ENCODE measurements at places on chromosomes 3 and 15.

DNA sequence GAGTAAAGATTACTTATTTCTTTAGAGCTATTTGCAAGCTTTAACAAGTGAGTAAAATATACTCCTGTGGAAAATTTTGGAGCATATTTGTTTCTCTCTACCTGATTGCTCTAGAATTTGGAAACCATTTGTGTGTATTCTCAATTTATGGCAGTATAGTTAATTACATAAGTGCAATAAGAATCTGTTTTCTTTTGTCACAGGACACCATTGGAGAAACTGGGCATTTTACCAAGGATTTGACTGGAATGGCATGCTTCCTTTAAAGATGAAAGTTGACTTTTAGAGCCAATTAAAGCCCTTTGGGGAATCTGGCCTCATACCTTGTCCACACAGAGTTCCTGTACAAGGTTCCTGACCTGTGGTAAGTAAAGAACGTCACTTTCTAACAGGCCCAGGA is 38.4 kb downstream of the PAQR5 start:
- no peak for DNase-seq

GRCh38 chr15:77186594-77187011 is 115.7 kb upstream of the TSPAN3 start:
- no peak for DNase-seq

GRCh38 chr15:57253500-57253899 is 122.8 kb upstream of the CGNL1 start:
- DNase-seq: no peak

GRCh38 chr3:94115482-94115881 is 52.6 kb downstream of the NSUN3 start:
- no peak for DNase-seq

GRCh38 chr15:69253156-69253555 is 45.6 kb upstream of the PAQR5 start:
- DNase-seq: no peak

- no peak for DNase-seq
Observed at GRCh38 chr3:10667901-10668476, 148.0 kb upstream of the SLC6A11 start.

GRCh38 chr15:68412218-68412617 is 19.7 kb downstream of the ITGA11 start:
- DNase-seq: no peak

DNA sequence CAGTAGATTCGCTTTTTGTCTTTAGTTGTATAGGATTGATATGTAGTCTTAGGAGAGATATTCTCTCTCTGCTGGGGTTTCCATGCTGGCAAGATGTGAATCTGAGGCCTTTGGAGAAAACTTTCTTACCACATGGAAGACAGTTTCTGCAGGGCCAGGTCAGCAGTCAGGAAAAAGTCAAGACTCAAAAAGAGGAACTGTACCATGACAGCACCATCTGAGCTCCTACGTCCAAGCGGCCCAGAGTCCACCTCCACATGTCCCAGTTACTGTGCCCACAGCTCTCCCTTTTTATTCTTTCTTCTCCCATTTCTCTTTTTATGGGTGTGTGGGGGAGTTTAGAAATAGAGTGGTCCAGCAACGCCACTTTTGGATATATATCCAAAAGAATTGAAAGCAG is 172.0 kb downstream of the MTHFS start:
- no peak for DNase-seq

DNA sequence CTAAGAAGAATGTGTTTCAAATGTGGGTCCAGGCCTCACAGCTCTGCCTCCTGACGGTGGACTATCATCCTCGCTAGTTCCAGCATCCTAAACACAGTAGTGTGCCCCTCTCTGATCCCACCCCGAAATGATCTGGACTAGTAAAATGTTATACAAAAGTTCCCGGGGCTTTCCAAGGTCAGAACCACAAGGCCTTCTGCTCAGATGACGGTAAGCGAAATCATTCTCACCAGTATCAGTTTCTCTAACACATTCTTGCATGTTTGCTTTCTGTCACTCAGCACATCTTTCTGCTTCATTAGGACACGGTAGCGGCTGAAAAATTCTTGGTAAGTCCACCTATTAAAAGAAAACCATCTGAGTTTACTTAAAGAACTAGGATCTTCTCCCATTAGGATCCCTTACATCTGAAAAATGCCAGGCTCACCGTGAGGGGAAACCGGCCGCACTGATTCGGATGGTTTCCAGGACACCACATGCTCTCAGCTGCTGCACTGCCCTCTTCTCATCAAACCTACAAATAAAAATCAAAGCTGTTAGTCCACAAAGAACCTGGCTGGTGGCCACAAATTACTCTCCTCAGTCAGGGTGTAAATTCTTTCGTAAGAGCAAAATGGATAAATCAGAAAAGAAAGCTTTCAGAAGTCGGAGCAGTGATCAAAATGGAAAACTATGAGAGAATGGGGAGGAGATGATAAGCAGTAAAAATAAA is 83.9 kb upstream of the MYO5C start:
- DNase-seq: peak; percentile 36

DNA sequence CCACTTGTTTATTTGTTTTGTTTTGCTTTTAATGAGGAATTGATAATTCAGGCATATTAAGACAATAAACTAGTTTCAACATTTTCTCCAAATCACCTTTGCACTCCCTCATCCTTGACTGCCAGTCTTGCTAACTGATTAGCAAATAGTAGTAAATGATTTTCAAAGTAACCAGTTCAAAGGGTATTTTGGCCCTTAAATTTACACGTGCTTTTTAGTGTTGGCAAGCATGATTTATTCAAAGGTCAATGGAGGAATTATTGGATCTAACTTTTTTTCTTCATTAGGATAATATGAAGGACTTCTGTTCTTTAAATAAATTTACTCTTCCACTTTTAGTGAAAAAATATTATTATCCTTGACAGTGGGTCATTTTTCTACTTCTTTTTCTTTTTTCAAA is 53.8 kb downstream of the BCHE start:
- DNase-seq: no peak

DNA sequence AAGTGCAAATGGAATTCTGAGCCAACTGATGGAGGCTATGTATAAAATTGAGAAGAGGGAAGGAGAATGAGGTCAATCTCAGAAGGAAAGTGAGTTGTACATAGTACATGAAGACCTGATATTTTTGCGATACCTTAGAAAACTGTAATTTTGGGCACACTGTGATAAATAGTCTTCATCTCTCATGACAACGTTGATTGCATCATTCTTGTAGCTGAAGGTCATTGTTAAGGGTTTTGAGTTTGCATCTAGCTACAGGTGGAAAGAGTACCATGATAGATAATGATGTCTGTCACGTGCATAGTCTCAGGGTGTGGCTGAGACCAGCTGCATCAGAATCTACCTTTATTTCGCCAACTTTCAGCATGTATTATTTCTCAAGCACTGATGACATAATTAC is 435.4 kb upstream of the MDFIC2 start:
- no peak for DNase-seq

GRCh38 chr3:179179979-179180759 is 32.0 kb downstream of the PIK3CA start:
- no peak for DNase-seq

DNA sequence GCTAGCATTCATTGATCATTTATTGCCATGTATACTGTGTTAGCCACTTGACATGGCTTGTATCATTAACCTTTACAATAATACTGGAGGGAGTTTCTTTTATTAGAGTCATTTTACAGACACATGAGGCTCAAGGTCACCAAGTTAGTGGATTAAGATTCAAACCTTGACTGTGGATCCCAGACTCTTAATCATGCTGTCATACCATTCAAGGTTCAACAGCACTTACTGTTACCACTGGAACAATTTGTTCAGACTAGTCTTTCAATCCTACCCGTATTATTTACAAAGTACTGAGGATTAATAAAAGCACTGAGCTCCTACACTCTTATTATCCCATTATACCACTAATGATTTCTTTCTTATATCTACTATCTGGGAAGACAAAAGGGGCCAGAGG is 1.2 kb downstream of the COX17 start:
- no peak for DNase-seq

DNA sequence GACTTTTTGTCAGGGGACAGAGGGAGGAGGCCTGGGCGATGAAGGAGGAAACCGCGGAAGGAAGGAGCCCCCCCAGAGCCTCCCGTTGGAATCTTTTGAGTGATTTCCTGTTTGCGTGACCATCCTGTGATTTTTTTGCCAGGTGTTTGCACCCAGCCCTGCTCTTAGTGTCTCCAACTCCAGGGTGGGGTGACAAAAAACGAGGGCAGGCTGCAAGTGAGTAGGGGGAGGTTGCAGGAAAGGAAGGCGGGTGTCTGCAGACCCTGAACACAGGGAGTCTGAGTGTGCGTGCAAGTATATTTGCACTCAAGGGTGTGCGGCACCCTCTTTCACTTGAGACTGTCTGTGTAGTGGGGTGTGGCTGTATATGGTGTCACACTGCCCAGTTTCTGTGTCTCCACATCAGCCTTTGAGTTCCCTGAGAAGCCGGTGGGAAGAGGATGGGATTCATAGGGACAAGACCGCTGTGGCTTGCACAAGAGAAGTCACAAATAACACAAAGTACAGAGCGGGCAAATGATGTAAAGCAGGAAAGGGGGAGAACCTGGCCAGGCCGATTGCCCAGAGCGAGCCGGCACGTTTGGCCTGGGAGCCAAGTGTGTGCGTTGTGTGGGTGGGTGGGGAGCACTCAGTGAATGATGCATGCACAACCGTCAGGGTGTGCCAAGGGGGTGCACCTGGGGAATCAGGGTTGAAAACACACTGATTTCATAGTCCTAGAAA is 6.6 kb downstream of the ISLR2 start:
- no peak for DNase-seq

GRCh38 chr3:146464783-146465182 is 4.6 kb downstream of the PLSCR2 start:
- DNase-seq: no peak

GRCh38 chr3:141408596-141408995 is 40.3 kb downstream of the ZBTB38 start:
- DNase-seq: no peak

DNA sequence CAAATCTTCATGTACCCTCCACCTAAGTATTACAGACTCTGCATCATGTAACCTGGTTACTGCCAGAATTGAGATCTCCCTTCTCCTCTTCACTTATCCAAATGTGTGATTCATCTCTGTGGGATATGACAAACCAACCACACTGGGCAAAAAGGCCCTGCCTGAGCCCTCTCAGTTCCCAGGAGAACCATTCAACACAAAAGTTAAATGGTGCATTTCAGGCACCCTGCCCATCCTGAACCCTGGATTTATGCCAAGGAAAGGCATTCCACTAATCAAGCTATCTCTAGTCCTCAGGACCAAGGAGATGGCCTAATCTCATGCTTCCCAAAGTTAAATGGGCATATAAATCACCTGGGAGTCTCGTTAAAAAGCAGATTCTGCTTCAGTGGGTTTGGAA is 108.5 kb downstream of the TNIK start:
- no peak for DNase-seq

DNA sequence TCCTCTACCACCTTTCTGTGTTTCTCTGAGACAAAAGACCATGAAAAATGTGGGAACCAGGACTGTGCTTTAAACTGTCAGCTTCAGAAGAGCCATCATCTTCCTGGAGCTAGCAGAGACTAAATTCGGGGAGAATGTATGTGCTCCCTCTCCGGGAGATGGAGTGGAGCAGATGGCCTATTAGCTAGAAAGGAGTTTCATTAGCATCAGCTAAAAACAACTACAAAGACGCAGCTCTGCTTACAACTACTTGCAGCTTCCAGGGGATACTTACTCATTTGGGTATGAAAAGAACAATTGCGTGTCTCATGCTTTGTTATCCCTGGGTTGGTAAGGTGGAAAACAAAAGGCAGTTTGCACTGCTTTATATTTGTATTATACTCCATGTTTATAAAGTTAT is 159.6 kb downstream of the MFSD1 start:
- no peak for DNase-seq

- DNase-seq: no peak
Observed at GRCh38 chr3:63791974-63792373, 27.1 kb upstream of the C3orf49 start.

DNA sequence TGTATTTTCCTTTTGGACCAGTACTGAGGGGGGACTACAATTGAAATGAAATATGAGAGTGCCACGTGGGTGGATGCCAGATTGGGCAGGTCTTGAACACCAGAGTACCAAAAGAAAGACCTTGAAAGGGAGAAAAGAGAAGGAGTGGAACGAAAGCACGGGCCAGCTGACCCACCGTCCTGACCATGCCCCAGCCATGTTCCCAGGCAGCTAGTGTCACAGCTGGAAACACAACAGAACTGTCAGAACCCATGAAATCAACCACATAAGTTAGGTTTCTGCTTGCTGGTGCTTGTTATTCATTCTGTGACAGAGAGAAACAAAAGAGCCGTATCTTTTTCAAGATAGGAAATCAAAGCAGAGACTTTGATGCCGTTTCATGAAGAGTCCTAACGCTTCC is 268.8 kb downstream of the MEX3B start:
- no peak for DNase-seq

DNA sequence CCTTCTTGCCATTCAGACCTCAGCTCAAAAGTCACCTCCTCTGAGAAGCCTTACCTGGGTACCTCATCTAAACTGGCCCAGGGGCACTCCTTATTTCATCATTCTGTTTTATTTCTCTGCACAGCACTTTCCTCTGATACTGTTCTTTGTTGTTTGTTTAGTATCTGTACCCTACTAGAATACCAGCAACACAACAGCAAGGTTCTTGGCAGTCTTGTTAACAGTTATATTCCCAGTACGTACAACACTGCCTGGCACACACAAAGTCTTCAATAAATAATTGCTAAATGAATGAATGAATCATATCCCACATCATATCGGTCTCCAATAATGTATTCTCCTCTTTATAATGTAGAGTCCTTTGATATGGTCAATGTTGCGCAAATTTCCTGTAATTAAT is 188.1 kb downstream of the FOXP1 start:
- DNase-seq: no peak

- DNase-seq: no peak
Observed at GRCh38 chr3:160616716-160617115, 51.3 kb upstream of the KPNA4 start.

GRCh38 chr3:122245513-122246174 is 62.2 kb downstream of the CASR start:
- DNase-seq: no peak

GRCh38 chr3:24128199-24129005 is 183.3 kb downstream of the NR1D2 start:
- no peak for DNase-seq

- no peak for DNase-seq
Observed at GRCh38 chr3:193982258-193982659, 153.7 kb upstream of the HES1 start.

DNA sequence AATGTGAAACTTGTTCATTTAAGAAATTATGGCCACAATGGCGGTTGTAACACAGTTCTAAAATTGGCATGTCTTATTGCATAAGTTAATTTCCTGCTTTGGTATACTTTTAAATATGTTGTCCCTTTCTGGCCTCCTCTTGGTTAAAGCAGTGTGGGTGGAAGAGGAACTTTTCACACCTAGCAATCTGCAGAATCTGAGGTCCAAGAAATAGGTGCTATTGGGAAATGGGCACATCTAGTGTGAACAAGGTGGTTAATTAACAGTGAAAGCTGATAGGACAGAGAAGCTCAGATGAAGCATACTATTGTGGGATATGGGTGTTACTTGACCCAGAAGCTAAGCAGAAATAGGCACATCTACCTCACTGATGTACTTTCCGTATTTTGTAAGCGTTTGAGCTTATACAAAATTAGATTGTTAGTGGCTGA is 10.6 kb downstream of the CMC1 start:
- no peak for DNase-seq

- DNase-seq: no peak
Observed at GRCh38 chr3:45381168-45381852, 7.1 kb upstream of the LARS2 start.

GRCh38 chr3:6921066-6921465 is 60.2 kb downstream of the GRM7 start:
- DNase-seq: no peak

All from activated CD4-positive, alpha-beta T cell treated with anti-CD3 and anti-CD28 coated beads, Interleukin-2, amount 50 U/mL, for 48 hours (primary cell).